ENCODE measurements at places on chromosomes 5 and 9.

DNA sequence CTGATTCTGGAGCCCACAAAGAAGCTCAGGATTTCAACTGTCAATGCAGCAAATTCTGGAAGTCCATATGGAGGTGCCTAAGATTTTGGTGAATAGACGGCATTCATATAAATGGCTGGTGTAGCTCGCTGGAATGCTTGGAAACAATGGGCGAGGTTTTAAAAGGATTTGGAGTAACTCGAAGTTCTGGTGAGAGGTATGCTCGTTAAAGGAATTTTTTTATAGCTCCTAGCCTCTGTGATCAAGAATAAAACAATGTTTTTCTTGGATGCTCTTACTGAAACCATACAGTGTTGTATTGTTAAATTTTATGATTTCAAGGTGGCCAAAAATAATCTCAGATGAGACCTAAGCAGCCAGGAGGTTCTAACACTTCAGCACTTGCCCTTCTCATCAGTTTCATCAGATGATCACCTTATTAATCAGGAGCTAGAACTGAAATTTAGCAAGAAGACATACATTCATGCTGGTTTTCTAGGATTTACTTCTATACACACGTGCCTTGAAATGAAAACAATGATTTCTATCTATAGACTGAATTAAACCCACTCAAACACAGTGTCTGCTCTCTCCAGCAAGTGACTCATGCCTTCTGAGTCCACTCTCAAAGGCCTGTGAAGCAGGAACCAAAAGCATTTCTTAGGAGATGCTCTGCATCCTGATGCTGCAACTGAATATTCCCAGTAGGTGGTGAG, 79.2 kb downstream of the OTULIN start:
- DNase-seq = no peak

- no peak for DNase-seq
Observed at GRCh38 chr9:105483618-105484017, 35.8 kb downstream of the FSD1L start.

DNA sequence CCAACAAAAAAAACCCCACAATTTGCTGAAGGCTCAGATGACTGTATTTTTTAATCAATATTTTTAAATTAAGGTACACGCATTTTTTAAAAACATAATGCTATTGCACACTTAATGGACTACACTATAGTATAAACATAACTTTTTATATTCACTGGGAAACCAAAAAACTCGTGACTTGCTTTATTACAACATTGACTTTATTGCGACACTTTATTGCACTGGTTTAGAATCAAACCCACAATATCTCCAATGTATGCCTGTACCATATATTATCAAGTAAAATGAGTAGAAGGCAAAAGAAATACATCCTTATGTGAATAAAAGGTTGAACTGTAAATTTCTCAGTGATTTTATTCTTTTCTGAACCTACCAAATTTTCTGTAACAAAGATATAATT, 53.7 kb downstream of the RICTOR start:
- DNase-seq = no peak

GRCh38 chr9:137427454-137428310, 4.5 kb downstream of the NOXA1 start:
- DNase-seq = no peak

Measured in stimulated activated CD8-positive, alpha-beta memory T cell treated with anti-CD3 and anti-CD28 coated beads, Interleukin-7, amount 100 ng/mL, for 24 hours (primary cell).